Inflammatory macrophage (primary cell): ENCODE measurements at places on chromosomes 16 and 17.

DNA sequence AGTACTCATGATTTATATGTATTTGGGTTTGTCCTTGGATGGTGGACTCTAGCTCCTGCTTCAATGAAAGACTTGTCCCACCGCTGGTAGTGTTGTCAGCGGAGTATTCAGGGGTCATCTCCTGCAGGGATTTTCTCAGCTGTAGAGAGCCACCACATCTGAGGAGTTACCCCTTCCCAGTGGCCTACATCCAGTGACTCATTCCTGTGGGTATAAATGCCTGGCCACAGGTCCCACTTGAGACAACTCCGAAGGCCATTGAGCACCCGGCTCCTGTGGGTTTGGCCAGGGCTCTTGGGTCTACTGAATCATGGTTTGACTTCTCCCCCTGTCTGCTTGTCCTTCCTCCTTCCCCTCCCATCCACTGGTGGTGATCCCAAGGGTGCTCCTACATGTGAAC lies 34.6 kb upstream of the WSB1 start:
- DNase-seq: no peak

- no peak for DNase-seq
These were observed 4.8 kb downstream of the SCGB1C2 start for GRCh38 chr17:142102-142661.

DNA sequence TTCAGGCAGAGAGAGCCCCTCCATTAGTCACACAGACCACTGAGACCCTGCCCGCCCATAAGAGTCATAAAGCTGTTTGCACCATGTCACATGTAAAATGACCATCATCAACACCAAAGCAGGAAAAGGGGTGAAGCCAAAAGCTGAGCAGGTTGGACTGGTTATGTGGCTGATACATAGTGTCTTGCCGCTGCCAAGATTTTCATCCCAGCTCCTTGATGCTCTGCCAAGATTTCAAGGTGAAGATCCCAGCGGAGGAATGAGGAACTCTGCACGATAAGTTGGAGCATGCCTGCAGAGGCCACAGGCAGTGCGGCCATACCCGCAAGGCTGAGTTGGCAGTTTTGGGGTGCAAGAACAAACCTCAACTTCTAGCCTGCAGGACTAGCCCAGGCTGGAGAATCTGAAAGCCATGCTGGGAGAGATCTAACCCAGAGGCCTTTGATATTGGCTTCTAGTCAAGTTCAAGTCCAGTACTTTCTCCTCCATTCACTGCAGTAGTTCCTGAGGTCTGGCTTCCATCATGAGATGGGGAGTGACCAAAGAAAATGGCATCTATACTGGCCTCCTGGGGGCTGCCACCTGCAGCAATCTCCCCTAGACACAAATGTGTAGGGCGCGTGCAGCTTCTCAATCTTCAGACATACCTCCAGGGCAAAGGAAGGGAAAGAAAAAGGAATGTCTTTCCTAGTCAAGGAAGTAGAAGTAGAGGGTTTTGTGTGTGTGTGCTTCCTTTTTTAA lies 79.7 kb upstream of the NOL11 start:
- no peak for DNase-seq

GRCh38 chr16:10738231-10739077 lies 5.2 kb upstream of the NUBP1 start:
- DNase-seq: peak; percentile 86

DNA sequence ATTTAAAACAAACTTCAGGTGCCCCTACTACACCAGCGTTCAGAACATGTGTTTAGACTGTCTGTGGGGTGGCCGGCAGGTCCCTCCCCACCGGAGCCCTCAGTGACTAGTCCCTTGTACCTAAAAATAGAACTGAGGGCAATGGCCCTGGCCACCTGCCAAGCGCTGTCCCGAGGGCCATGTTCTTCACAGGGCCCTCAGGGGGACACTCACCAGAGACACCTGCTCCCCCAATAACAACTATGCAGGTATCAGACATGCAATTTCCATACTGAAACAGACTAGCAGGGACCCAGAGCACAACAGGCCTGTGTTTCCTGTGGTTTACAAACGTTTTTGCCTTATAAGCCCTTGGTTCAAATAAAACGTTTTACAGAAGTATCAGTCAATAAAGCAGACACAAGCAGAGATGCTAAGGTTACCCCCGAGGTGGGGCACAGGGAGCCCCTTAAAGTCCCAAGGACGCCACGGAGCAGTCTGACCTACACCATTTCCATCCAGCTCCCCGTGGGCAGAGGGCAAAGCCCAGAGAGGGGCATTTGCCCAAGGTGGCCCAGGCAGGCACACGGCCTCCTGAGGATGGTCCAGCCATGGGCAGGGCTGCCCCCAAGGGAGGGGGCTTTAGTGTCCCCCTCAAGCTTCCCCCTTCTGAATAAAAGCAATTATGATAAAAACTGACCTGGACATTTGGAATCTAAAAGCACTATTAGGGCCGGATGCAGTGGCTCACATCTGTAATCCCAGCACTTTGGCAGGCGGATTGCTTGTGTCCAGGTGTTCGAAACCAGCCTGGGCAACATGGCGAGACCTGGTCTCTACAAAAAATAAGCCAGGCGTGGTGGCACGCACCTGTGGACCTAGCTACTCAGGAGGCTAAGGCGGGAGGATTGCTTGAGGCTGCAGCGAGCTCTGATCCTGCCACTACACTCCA lies 896 bp upstream of the MYLK3 start:
- no peak for DNase-seq

DNA sequence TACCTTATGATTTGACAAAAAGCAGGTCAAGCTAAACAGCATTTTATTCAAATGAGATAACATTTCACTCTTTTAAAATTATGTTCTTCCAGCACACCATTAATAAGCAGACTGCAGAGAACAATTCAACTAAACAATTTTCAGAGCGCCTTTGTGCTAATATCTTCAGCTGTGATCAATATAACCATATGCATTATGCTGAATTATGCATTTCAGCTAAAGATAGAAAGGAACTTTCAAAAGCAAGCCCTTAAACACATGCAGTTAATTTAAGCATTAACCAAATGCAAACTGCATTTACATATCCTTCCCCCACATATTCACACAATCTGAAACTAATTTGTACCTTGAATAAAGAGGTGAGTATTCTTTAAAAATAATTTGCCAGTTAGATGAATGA lies 41.6 kb downstream of the RPGRIP1L start:
- DNase-seq: no peak
